ENCODE measurements at places on chromosomes 6 and 20.

DNA sequence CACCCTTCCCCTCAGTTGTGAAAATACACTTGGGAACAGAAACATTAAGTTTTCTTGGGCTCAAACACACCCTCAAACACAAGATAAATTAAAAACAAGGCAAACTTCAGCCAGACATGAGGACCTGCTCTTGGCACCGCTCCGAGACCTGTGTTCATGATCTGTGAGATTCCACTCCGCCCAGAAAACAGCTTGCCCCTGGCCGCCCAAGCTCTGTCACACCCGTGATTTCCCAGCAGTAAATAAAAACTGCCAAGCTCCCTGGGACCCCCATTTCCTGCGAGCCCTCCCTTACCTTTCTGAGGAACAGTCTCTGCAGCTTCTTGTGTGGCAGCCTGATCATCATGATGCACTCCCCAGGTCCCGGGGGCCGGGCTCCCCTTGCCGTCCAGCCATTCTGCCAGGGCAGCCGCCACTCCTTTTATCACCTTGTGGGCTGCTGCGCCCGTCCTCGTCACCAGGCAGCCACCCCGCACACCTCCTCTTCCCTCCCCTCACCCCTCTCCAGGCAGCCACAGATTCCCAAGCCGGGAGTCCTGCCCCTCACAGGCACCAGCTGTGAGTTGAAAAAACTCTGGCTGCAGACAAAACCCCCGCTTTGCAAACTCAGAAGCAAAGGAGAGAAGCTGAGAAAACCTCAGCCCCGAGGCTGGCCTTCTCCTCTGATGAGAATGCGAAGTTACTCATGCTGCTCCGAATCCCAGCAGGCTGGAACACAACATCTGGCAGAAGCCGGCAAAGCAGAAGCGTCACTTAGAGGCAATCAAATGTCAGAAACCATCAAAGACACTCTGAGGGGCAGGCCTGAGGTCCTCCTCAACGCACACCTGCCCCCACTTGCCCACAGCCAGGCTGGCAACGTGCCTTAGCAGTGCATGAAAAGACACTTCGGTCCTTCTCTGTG, 130.4 kb upstream of the RPS6KA2 start:
- DNase-seq = peak; percentile 62

- peak; percentile 39 for DNase-seq
These were observed 54.9 kb downstream of the TAF4 start for GRCh38 chr20:62010551-62011402.

DNA sequence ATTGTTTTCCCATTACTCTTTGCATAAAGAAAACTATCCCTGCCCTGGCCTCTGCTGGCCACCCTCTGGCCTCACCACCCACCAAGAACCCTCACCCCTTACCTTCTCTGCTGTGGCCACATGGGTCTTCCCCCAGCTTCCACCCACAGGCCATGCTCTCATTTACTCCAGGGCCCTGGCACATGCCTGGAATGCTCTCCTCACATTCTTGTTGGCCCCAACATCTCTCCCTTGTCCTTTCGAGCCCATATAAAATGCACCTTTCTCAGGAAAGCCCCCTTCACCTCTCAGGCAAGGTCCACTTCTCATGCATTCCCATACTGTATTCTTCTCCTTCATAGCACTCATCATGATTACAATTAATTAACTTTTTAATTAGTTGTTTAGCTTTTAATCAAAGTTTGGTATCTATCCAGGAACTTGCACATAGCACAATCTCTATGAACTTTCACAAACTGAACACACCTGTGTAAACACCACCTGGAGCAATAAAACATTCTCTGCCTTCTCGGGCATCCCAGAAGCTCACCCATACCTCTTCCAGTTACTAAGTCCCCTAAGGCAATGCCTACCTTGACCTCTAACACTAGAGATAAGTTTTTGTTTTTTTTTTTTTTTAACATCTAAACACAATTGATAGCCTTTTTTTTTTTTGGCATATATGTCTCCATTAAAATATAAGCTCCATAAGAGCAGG, 617.2 kb downstream of the PTPRT start:
- no peak for DNase-seq

DNA sequence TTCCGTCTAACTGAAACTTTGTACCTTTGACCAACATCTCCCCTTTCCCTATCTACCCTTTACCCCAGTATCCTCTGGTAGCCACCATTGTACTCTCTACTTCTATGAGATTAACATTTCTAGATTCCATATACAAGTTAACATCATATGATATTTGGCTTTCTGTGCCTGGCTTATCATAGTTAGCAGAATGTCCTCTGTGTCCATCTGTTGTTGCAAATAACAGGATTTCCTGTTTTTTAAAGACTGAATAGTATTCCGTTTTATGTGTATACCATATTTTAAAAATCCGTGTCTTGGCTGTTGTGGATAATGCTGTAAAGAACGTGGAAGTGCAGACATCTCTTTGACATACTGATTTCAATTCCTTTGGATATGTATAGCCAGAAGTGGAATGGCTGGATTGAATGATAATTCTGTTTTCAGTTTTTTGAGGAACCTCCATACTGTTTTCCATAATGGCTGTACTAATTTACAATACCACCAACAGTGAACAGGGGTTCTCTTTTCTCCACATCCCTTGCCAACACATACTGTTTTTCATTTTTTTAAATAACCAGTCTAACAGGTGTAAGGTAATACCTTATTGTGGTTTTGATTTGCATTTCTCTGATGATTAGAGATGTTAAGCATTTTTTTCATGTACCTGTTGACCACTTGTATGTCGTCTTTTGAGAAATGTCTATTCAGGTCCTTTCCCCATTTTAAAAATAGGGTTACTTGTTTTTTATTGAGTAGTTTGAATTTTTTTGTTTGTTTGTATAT, 53.8 kb downstream of the CDC5L start:
- DNase-seq = no peak

GRCh38 chr6:90859056-90859455, 272.2 kb upstream of the MAP3K7 start:
- no peak for DNase-seq

Data from NCI-H2227 treated with DMSO at 0.1 percent for 48 hours (cell line).